Stimulated activated CD8-positive, alpha-beta memory T cell treated with anti-CD3 and anti-CD28 coated beads, Interleukin-7, amount 100 ng/mL, for 1 hour (primary cell): ENCODE measurements at places on chromosomes 2 and 18.

DNA sequence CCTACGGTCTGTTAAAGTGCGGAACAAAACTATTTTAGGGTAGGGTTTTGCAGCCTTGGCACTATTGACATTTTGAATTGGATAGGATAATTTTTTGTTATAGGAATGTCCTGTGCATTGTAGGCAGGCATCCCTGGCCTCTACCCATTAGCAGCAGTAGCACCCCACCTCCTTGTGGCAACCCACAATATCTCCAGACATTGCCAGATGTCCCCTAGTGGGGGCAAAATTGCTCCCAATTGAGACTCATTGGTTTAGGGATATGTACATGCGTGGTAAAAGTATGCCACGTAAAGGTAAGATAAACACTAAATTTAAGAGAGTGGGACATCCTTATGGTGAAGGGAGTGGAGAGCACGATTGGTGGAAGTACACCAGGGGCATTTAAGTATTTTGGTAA, 4.6 kb downstream of the MIB1 start:
- DNase-seq: no peak

- no peak for DNase-seq
These were observed 535.9 kb upstream of the VRK2 start for GRCh38 chr2:57510704-57511103.

DNA sequence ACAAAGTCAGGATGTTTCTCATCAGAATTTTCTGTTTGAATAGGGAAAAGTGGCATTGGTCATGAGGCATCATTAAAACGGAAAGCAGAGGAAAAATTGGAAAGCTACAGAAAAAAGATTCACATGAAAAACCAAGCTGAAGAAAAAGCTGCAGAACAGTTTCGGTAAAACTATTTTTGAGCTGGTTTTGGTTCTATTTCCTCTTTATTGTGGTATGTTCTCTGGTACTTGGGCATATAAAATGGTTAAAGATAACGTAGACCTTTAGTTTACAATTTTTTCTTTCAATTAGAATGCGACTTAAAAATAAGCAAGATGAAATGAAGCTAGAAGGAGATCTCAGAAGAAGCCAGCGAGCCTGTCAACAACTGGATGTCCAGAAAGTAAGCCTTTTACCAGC, 7.6 kb downstream of the GPATCH11 start:
- DNase-seq: no peak

DNA sequence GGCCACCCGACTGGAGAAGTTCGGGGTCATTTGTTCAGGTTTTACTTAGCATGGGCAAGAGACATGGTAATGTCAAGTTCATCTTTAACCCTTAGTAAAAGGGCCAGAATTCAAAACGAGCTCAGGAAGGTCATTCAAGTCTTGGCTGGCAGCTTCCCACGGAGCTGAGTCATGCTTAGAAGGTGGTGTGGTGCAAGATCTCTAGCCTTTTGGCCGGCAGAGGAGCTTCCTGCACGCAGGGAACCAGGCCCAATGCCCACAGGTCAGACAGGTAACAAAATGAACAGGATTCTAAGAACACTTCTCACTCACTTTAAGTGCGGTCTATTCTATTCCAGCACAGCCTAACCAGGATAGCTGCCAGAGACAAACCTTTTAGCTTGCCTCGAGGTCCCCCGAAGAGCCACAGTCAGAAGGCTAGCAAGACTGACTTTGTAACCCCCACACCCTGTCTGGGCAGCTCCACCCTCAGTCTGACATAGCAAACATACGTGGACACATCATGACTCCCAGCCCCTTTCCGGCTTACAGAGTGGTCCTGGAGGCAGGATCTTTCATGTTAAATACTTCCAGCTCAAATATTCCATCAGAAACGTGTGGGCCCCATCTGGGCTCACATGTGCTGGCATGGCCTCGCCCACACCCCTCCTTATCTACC, 292.7 kb downstream of the BCL11A start:
- no peak for DNase-seq

GRCh38 chr2:30300456-30301221, 69.3 kb downstream of the LBH start:
- no peak for DNase-seq

- no peak for DNase-seq
These were observed 238.0 kb upstream of the DOK6 start for GRCh38 chr18:69162649-69163048.

- no peak for DNase-seq
These were observed 108.8 kb upstream of the TMEM200C start for GRCh38 chr18:6004119-6004518.

DNA sequence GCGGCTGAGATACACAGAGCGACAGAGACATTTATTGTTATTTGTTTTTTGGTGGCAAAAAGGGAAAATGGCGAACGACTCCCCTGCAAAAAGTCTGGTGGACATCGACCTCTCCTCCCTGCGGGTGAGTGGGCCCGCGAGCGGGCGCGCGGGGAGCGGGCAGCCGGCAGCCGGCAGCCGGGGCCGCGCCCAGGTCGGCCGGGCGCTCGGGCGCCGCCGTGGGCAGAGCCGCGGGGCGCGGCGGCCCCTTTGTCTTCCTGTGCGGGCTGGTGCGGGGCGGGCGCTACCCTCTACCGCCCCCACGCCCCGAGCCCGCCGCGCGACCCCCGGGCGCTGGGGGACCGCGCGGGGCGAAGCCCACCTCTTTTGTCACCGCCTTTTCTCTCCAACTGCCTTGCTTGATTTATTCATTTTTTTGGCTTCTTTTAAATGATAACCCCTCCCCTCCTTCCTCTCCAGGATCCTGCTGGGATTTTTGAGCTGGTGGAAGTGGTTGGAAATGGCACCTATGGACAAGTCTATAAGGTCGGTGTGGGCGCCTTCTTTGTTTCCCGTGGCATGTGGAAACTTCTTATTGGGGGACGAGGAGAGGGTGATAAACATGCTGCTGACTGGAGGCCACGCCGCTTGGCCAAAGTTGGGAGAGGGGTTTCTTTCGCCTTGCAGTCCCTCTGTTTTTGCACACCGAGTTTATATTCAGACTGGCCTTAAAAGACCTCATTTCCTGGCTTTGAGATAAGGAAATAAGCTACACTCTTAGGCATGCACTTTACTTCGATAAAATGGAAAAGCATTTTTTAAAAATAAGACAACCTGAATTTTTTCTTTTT, 722 bp downstream of the MAP4K4 start:
- no peak for DNase-seq

- no peak for DNase-seq
These were observed 45.8 kb downstream of the TMEM17 start for GRCh38 chr2:62460175-62460574.

DNA sequence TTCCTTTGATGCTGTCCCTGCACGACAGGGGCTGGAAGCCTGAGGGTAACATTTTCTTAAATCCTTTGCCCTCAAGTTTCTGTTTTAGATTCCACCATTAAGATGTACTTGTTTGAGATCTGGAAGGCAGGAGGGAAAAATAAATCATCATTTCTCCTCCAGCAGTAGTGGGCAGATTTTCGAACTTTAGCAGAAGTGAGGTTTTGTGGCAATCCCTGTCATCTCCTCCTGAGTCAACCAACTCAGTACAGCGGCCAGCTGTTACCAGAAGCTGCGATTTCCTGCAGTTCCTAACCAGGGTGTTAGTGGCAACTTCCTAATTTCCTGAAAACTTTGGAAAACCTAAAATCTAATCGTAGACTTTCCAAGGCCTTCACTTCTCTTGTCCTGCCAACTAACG, 517.2 kb upstream of the ACVR2A start:
- DNase-seq: no peak

GRCh38 chr2:219426068-219426443, 7.9 kb downstream of the DES start:
- no peak for DNase-seq

- no peak for DNase-seq
These were observed 183.4 kb upstream of the CDH7 start for GRCh38 chr18:65567372-65567771.

DNA sequence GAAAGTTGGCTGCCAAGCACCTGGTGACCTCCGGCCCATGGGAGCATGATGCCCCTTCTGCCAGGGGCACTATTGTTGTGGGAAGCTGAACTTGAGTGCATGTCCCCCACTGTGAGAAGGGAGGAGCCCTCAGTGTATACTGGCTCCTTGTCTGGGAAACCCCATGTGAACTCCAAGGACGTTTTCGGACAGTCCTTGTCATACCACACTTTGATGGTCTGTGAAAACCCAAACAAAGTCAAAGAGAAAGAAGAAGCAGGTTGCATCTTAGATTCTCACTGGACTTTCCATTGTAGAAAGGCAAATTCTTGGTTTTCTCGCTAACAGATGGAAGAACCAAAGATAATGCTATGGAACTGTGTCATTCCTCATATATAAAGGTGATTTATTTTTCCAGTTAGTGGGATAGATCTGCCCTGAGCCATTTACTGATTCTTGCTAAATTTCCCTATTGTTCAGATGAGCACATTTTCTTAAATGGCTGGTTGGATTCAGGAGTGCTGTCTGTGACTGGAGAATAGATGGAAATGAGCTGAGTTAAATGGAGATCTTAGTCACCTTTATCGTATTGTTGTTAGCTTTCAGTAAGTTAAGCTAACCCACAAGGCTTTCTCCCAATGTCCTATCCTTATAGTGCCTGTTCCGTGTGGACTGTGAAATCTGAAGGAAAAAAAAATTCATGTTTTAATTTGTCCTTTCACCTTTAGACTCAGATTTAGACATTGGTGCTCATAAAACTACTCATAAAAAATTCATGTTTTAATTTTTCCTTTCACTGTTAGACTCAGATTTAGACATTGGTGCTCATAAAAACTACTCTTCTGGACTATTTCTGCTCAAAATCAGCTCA, 166.6 kb downstream of the ACTR3 start:
- no peak for DNase-seq

DNA sequence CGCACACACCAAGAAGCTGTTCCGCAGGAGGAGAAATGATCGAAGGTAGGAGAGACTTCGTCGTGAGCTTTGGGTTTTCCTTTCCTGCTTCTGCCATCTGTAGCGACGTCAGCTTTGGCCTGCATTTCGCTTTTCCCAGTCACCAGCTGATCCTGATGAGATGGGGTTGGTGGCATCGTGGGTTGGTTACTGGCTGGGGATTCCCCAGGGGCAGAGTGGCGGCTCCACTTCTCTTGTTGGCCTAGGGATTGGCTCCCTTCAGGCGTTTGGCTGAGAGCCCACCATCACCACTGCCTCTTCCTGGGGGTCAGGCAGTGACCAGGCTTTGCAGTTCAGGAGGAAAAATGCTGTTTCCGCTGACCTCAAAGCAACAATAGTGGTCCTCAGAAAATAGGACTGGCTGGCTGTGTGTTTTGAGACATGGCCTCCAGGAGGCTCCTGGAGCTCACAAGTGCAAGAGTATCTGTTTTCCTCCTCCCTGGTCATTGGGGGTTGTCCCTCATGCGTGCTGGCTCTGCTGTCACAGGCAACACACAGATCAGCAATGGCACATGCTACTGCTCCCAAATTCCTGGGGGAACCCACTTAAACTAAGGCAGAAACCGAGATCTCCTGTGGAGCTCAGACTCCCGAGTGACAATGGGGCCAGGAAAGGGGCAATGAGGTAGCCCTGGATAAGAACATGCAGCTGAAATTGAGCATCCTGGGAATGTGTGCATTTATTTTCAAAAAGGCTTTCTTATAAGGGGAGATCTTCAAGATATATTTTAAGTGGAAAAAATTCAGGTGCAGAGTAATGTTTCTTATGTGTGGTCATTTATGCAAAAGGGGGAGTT, 173.0 kb downstream of the CTIF start:
- DNase-seq: no peak

GRCh38 chr18:75199327-75199726, 9.6 kb downstream of the PTGR3 start:
- no peak for DNase-seq

DNA sequence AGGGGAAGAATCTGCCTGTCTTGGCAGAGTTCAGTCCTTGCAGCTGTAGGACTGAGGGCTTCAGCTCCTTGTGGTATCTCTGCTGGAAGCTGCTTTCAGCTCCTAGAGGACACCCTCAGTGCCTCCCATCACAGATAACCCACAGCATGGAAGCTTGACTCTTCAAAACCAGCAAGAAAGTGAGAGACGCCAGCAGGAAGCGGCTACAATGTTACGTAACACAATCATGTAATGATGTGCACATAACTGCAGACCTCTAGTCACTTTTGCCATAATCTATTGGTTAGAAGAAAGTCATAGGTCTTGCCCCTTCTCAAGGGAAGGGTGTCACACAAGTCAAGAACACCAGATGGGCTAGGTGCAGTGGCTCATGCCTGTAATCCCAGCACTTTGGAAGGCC, 69.1 kb upstream of the AFF3 start:
- no peak for DNase-seq

GRCh38 chr2:88959480-88960204, 268.2 kb downstream of the RPIA start:
- DNase-seq: no peak

DNA sequence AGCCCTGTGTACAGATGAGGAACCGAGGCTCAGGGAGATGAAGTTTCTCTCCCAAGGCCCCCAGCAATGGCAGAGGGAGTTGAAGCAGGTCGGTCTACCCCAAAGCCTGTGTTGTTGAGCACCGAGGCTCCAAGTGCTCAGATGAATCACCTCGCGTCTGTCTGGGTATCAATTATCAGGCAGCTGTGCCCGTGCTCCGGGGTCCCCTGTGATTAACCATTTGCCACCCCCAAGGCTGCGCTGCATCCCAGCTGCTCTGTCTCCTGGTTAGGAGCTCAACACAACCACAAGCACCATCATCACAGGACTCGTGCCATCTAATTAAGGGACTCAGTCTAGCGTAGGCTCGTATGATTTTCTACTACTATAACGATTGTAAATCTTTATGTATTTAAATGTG, 27.1 kb downstream of the LIPG start:
- DNase-seq: no peak

- no peak for DNase-seq
These were observed 616 bp upstream of the RBMS1 start for GRCh38 chr2:160494201-160494644.

GRCh38 chr2:140734992-140735391, 1395.8 kb downstream of the LRP1B start:
- no peak for DNase-seq

GRCh38 chr18:26470011-26470637, 78.2 kb downstream of the KCTD1 start:
- DNase-seq: no peak

- no peak for DNase-seq
These were observed 11.3 kb downstream of the MLPH start for GRCh38 chr2:237498341-237498740.

DNA sequence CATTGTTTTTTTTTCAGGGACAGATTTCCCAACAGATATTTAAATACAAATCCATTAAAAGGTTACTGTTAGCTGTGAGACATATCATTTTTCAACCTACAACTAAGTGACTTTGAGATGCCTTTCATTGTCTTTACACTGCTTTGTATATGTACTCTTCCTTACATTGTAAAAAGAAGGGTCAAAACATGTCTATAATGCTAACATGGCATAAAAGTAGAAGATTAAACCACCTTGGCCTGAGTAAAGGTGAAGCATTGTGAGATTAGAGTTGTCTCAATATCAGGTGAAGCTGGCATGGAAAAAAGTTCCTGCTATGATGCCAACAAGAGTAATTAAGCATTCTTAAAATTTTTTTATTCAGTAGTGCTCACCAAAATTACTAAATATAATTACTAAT, 1508.5 kb upstream of the NXPH2 start:
- DNase-seq: no peak

- DNase-seq: no peak
These were observed 295.7 kb downstream of the XIRP2 start for GRCh38 chr2:167183931-167184330.

GRCh38 chr2:239154971-239155805, 245.6 kb downstream of the HDAC4 start:
- no peak for DNase-seq
